ENCODE measurements at places on chromosomes 11 and 22.

DNA sequence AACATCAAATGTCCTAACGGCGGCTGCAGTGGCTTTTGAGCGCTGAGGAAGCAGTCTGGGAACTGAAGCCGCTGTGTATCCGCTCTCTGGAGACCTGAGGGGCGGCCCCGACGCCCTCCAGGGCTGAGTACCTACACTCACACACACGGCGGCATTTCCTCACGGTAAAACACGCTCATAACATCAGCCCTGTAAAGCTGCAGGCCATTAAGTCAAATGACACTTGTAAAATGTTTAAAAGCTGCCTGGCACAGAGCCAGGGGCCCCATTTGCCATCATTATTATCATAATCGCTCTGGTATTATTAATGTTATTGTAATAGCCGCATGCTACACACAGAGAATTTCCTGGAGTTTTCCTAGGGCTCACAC lies 5.1 kb downstream of the CARS1 start:
- no peak for DNase-seq

DNA sequence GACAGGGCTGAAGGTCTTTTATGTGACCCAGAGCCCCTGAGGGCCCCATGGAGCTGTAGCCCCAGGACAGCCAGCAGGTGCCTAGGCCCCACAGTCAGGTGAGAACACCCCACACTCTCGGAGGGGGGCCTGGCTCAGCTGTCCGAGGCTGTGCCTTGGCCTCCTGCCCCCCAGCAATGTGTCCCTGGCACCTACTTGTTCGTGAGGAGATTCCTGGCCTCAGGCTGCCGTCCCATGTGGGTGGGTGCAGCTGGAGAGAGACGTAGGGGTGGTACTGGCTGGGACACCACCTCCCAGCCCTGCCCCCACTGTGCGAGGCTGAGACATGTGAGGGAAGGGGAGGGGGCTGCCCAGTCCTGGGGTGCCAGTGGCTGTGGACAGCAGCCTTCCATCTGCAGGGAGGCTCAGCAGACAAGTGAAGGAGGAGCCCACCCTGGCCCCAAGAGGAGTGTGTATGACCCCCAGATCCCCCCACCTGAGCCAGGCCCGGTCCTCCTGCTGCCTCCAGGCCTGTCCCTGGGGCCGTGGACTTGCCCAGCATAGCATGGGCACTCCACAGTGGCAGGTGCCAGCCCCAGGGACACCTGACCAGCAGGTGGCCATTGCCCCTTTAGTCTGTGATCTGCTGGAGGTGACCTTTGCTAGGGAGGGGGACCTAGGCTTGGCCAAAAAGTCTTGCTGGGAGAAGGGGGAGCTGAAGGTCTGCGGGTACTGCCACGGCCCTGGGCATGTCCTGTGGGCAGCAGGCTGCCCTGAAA lies 17.0 kb downstream of the IL17REL start:
- DNase-seq = no peak

- DNase-seq = no peak
Measured at GRCh38 chr22:17486313-17486712, 77.0 kb upstream of the SLC25A18 start.

GRCh38 chr11:102447193-102447592 lies 5.4 kb downstream of the TMEM123 start:
- no peak for DNase-seq
